Ascending aorta (tissue), 2 donors: ENCODE measurements at places on chromosomes 5 and 9. TPM values are rescaled to one million over a fixed set of nuclear protein-coding genes. Genes with fewer than 3 reads are reported as not detected.

The DOLPP1 gene
- total RNA-seq = 41.7 TPM

The UBQLN1 gene
- 118 TPM for total RNA-seq

The CAVIN4 gene
- total RNA-seq = not detected

The TAF11L10 gene
- total RNA-seq = not detected

The GAS1 gene
- 605 TPM for total RNA-seq

The PDCD1LG2 gene
- total RNA-seq = 1.1 TPM

The LAMC3 gene
- total RNA-seq = 1.6 TPM

The PRR16 gene
- 28.7 TPM for total RNA-seq

The FYB1 gene
- 74.1 TPM for total RNA-seq

The IL12B gene
- not detected for total RNA-seq

DNA sequence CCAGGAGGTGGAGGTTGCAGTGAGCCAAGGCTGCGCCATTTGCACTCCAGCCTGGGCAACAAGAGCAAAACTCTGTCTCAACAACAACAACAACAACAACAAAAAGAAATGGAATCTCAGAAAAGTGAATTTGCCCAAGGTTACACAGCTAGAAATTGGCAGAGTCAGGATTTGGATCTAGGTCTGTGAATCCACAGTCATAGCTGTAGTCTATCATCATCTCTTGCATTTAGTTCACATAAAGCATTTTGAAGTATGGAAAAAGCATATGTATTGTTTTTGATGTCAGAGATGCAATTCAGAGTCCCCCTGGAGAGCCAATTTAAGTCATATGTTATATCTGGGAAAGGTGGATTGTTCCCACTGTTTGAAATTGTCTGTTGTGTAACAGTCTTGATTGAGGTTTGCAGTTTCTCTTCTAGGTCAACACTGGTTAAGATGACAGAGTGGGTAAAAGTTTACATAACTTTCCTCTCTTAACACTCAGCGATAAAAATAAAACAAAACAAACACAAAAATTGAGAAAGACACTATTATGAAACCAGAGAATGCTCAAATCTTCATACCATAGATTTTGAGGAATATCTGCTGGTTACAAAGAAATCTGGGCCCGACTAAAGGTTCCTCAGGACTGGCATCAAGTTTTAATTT is 21.5 kb upstream of the GPR21 start:
- DNase-seq = no peak

DNA sequence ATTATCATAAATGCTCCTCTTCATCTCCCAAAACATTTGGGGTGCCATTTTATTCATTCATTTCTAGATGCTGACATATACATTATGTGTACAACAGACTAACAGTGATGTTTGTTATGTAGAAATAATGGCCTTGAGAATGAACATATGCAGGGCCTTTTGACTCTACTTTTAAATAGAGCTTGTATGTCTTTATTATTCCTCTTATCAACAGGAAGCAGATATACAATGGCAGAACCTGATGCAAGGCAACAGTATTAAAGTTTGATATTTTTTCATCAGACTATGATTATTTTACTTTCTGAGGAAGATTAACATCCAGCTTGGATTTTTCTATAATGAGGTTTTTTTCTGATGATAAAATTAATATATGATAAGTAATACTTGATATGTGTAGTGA is 44.1 kb downstream of the SNX18 start:
- no peak for DNase-seq

GRCh38 chr5:52818360-52818759 is 30.6 kb downstream of the ITGA1 start:
- no peak for DNase-seq

GRCh38 chr5:170355601-170356098 is 33.5 kb downstream of the KCNMB1 start:
- no peak for DNase-seq

GRCh38 chr9:21565155-21565554 is 83.0 kb upstream of the IFNE start:
- no peak for DNase-seq

DNA sequence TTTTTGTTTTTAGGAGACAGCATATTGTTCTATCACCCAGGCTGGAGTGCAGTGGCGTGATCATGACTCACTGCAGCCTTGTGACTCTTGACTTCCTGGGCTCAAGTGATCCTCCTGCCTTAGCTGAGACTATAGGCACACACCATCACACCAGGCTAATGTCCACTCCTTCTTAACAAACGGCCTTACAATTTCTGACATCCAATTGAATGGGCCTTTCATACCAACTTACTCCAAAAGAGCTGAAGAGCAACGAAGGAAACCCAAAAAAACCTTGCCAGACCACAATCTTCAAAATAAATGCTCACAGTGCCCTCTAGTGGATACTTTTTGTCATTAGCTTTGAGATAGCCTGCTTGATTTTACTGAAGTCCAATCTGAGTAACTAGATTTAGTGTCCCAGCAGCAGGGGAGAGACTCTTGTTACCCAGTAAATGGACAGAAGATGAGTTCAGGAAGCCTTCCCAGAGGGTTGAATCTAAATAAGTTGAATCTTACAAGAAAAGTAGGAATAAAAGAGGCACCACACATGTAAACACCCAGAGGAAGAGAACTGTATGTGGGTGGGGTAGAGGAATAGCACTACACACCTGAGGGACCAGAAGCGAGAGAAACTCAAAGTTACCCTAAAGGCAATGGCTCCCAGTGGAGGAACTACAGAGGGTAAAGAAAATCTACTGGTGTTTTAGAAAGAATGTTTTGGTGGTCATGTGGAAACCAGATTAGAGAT is 9.3 kb downstream of the ZNF622 start:
- DNase-seq = no peak

DNA sequence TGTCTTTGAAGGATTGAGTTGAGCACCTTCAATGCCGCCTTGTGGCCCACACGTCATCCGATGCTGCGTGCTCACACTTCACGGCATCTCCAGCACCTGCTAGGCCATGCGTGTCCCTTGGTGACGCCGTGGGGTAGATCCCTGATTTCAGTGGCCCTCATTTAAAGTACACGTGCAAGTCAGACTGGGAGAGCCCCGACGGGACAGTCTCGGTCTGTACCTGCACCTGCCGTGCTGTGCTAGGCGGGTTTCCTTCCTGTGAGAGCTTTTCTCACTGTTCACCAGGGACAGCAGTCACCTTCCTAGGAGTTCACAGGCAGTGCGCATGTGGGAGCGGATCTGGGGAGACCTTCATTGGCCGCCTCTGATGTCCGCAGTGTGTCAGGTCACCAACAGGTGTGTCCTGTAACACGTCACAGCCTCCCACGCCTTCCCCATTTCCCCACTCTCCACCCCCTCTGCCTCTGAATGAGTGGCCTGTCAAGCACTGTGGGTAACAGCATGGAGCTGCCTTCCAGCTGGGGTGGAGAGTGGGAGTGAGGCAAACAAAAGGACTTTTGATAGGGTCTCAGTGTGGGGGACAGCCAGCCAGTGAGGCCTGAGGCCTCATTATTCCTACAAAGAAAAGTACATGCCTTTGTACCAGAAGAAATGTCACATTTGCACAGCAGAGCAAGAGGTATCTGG is 236.4 kb downstream of the FANCC start:
- no peak for DNase-seq

DNA sequence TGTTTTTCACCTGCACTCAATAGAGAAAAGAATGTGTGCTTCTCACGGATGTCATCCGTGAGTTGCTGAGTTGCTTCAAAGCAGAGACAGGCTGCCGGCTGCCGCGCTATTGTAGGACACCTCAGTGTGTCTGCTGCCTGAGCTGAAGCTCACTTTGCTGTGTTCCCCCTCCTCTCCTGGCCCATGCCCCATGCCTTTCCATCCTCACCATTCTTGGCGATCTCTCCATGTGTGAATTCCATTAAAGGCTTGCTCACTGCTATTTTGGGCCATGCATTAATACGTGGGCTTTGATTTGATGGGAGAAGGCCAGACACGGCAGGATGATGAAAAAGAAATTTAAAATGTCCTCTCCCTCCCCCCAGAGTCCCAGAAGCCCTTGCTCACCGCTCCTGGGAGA is 14.5 kb downstream of the ADAM19 start:
- DNase-seq = no peak

DNA sequence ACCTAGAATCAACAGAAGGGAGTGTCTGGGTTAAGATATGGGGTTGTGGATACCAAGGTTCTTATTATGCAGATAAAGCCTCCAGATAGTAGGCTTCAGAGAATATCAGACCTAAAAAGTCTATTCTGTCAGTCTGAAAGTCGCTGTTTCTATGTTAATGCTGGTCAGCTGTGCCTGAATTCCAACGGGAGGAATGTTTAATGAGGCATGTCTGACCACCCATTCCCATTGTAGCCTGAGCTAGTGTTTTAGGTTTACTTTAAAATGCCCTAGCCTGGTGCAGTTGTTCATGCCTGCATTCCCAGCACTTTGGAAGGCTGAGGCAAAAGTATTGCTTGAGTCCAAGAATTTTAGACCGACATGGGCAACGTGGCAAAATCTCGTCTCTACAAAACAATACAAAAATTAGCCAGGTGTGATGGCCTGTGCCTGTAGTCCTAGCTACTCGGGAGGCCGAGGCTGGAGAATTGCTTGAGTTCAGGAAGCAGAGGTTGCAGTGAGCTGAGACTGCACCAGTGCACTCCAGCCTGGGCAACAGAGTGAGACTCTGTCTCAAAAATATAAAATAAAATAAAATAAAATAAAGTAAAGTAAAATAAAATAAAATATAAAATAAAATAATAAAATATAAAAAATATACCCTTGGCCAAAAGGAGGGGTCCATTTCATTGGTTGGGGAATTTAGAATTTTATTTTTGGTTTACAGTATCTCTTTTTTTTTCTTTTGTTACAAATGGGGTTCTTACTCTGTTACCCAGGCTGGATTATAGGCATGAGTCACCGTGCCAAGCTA is 7.8 kb upstream of the SOX30 start:
- no peak for DNase-seq

DNA sequence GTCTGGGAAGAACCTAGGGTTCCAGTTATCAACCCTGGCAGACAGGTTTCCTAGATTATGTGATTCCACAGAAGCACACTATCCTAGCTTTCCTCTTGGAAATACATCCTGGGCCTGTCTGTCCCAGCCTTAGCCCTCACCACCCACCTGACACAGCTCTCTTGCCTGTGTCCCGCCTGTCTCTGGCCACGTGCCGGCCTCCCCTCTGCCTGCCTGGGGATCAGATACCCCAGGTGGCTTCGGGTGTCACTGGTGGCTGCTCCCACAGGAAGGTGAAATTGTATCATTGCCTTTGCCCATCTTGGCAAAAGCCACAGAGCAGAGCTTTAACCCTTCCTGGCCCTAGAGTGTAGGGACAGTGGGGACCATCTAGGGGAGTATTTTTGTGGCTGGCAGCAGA is 6.2 kb downstream of the COL27A1 start:
- DNase-seq = no peak

DNA sequence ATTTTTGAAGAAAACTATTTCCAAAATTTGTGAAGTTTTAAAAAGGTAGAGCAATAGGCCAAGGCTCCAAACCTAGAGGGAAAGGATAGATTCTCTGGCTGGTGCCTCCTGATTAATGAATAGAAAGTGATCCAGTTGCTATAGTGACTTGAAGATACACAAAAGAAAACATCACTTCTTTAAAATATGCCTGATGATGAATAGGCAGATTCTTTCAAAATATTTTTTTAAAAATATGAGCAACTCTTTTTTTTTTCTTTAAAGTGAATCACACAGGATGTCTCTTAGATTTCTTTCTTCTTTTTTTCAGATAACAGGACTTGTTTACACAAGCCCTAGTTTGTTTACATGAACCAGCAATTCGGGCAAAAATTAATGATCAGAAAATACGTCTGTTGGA is 124.4 kb downstream of the RFK start:
- no peak for DNase-seq

DNA sequence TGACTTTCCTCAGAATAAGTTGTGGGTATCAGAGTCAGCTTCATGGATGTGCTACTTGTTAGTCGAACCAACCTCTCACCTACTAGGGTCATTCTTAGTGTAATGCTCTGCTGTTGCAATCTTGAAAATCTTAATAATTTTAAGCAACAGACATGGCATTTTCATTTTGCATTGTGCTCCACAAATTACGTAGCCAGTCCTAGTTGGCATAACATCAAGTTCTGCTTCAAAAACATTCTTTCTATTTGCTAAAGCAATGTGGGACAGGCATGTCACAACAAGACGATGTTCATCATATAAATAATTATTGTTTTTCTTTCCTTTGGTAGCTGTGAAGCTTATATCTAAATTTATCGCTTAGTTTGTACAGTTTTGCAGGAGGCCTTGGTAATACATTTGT is 39.3 kb upstream of the CDH12 start:
- no peak for DNase-seq

GRCh38 chr5:132493241-132493640 is 2.7 kb upstream of the IRF1 start:
- peak; percentile 44 for DNase-seq

DNA sequence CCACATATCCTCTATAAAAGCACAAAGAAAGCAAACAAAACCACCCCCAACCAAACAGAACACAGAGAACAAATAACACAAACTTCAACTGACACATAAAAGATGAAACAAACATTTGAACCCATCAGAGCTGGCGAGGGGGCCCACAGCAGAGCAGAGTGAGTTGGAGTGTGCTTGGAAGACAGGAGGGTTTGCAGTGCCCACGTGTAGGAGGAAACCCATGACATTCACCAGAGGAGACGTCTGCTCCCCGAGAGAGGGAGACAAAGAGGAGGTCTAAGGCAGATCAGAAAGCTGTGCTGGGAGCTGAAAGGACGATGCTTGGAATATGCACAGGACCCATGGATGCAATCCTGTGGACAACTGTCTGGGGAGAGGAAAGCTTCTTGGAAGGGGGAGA is 27.0 kb downstream of the MRPL36 start:
- DNase-seq = no peak

- no peak for DNase-seq
Observed at GRCh38 chr9:18106006-18106560, 367.9 kb upstream of the ADAMTSL1 start.

DNA sequence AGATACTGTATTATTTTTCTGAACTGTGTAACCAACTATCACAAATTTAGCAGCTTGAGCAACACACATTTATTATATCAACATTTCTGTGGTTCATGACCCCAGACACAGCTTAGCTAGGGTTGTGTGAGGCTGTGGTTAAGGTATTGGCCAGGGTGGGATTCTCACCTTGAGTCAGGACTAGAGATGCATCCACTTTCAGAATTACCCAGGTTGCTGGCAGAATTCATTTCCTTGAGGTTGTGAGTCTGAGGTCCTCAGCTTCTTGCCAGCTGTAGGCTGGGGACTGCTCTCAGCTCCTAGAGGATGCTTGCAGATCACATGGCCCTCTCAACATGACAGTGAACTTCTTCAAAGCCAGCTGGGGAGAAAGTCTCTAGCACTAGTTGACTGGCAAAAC is 122.5 kb upstream of the RASGRF2 start:
- DNase-seq = no peak

DNA sequence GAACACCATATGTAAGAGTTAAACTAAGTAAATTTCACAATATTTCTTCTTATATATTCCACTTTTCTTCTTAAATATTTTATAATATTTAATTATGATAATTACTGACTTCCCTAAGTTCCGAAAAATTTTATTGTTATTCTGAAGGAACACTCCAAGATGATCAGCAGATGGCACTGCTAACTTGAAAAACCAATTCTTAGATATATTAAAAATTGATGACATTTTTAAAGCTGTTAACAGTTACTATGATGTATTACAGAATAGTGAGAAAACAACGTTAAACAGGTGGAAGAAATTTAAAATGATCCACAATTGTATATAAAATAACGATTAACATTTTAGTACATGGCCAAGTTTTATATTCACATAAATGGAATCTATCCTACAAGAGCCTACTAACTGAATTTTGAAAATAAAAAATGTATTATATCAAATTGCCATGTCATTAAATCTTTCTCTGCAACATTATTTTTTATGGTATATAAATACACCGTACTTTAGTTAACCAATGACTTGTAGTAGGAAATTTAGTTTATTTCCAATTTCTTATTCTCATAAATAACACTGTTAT is 30.1 kb upstream of the MUSK start:
- no peak for DNase-seq

- no peak for DNase-seq
Observed at GRCh38 chr5:34620185-34620584, 35.9 kb upstream of the RAI14 start.
